ENCODE measurements at places on chromosomes 3 and 15.

- DNase-seq = no peak
These were observed 24.3 kb upstream of the DENND4A start for GRCh38 chr15:65816441-65816840.

DNA sequence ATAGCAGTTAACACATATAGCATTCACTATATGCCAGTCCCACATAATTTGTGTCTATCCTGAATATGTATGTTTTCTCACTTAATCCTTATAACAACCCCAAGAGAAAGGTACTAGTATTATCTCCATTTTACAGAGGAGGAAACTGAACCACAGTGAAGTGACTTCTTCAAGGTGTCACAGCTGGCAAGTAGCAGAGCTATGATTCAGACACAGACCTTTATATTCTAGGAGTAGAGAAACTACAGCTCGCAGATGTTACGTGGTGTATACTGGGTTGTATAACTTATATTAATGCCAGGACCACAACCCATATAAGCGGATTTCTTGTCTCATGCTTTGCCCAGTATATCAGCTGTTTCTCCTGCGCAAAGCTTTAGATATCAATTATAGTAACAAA is 29.5 kb upstream of the ICE2 start:
- DNase-seq = no peak

- DNase-seq = no peak
These were observed 26.8 kb downstream of the MEGF11 start for GRCh38 chr15:66226736-66227135.

GRCh38 chr3:74363346-74363745 is 251.1 kb downstream of the CNTN3 start:
- DNase-seq = no peak

- no peak for DNase-seq
These were observed 67.9 kb downstream of the CORO2B start for GRCh38 chr15:68646696-68647095.

DNA sequence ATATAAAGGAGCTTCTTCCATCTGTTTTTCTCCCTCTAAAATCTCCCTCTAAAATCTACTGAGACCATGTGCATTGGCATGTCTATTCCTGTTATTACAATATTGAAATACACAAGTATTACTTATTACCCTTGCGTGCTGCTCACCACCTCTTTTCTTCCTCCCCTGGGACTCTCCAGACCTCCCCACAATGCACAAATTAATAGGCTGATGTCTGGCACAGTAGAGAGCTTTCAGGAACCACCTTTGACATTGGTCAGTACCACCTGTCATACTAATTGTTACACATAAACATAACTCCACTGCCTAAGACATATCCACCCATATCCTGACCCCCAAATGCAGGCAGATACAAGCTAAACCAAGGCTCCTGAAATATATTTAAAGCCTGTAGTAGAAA is 722.6 kb downstream of the FHIT start:
- no peak for DNase-seq

Data from HCT116 (cell line).